H9 (cell line): ENCODE measurements at places on chromosomes 12 and 14. TPM values are rescaled to one million over a fixed set of nuclear protein-coding genes. Genes with fewer than 3 reads are reported as not detected.

DNA sequence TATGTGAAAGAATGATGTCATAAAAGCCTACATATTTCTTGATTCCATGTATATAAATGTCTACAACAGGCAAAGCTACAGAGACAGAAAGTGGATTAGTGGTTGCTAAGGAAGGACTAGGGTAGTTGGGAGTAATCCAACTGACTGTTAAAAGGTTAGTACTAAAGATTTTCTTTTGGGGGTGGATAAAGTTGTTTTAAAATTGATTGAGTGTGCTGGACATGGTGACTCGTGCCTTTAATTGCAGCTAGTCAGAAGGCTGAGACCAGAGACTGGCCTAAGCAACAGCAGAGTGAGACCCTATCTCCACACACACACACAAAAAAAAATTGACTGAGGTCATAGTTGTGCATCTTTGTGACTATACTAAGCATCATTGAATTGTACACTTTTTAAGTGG, 234.3 kb downstream of the C12orf50 start:
- no peak for DNase-seq

Gene ERP27
- total RNA-seq = not detected in 2 replicates

- no peak for DNase-seq
Measured at GRCh38 chr12:124920353-124920935, 6.0 kb upstream of the UBC start.

- DNase-seq = no peak
Measured at GRCh38 chr14:63483315-63483714, 59.9 kb downstream of the PPP2R5E start.

DNA sequence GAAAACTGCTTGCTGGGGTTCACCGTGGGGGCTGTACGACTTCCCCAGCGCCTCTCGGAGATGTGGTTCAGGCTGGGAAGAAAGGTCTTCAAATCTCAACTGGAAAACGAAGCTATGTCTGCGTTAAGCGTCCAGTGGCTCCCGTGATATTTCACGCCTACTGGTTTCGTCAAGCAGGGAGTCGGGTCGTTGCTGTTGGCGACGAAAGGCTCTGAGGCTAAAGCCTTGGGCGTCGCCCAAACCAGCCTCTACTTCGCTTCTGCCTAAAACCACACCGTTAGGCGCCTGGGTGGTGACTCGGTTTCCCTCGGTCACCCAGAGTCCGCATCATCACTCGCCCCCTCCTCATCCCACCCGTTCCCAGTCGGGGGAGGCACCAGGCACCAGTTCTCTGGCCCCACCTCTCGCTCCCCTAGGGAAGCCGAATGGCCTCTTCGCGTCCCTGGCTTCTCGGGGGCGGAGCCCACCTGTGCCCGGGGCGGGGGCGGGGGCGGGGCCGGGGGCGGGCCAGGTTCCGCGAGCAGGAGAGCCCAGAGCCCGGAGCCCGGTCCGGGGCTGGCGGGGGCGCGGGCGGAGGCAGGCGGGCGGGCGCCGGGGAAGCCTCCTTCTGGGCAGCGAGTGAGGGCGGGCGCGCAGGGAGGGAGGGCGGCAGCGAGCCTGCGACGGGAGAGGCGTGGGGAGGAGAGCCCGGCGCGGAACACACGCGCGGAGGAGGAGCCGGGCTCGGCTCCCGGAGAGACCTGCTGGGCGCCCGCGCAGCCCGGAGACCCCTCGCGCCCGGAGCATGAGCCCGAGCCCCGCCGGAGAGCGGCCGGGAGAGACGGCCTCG, at the start of gene B4GALNT3:
Gene B4GALNT3 (plus strand): TSS at position 510 of the 829 bp plus-strand sequence. CDS start 438 bp downstream, outside the sequence.
- peak; percentile 92 for DNase-seq

Gene ATP2B1
- 20.6 and 23.4 TPM in 2 replicates for total RNA-seq

DNA sequence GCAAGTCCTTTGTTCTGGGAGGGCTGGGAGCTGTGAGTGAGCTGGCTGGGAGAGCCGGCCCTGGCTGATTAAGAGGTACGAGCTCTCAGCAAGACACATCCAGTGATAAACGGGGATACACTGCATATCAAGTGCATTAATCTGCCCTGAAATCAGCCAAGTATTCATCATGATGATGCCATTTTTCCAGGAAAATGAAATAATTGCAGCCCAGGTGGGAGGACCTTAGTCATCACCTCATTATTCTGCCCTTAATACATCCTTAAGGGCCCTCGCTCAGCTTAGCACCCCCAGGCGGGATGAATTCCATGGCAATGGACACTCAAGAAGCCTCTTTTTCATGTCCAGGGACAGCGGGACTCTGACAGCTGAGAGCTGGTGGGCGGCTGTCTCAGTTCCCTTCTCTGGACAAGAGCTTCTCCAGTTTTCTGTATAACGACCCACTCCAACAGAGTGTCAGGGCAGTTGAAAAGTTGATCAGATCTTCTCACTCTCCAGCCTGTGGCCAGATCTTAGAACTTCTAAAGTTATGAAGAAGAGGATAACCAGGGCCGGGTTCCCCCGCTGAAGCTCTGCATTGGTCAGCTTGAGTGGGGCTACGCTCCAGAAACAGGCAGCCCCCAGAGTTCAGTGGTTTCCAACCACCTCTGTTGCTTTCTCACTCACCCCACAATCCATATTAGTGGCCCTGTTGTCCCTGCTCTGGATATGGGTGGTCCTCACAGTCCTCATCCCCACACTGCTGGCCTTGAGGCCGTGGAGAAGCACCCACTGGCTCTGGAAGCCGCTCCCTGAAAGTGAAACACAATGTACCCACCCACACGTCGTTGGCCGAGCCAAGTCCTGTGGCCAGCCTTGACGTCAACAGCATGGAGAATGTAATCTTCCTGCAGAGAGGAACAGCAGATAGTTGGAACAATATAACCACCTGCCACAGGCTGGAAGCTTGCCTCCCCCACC, 306.2 kb upstream of the DIO3 start:
- no peak for DNase-seq

- DNase-seq = no peak
Measured at GRCh38 chr12:60415351-60415750, 819.5 kb downstream of the SLC16A7 start.

Gene LRRC43
- total RNA-seq = 0.46 and 0.53 TPM in 2 replicates

- no peak for DNase-seq
Measured at GRCh38 chr14:94542811-94543440, 18.3 kb upstream of the SERPINA4 start.

- no peak for DNase-seq
Measured at GRCh38 chr14:40762685-40763084, 844.0 kb upstream of the LRFN5 start.

DNA sequence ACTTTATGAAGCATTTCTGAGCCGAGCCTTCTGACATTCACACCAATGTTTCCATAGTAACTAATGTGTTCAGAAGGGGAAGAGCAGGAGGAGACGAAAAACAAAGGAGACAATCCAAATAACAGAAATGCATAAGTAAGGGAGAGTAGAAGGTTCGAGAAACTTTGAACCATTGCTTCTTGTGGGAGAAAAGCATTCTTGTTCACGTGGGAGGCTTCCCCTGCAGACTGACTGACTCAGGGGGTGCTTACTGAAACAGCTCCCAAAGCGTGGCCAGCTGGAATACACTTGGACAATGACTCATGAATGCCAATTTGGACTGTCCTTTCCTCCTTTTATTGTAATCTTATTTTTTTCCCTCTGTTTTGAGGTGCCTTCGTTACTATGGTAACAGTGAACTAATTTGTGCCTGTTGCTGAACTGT, 73.9 kb downstream of the NEDD1 start:
- no peak for DNase-seq

DNA sequence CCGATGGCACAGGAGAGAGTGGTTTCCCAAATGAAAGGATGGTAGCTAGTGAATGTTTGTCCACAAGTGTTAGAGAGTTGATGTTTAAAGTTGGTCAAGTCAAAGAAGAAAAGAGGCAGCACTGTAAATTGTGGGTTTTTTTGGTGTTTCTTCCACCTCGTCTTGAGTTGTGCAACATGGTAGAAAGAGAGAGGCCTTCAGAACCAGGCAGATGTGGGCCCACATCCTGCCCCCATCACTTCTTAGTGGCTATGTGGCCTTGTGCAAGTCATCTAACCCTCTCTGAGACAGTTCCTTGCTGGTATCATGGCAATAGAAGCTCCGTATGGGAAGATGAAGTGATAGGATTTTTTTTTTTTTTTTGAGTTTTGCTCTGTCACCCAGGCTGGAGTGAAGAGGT, 60.8 kb downstream of the NDUFA12 start:
- no peak for DNase-seq

- DNase-seq = no peak
Measured at GRCh38 chr12:53600490-53601295, 25.5 kb downstream of the ATF7 start.

Gene AVPR1A
- total RNA-seq = 0.13 and 0.22 TPM in 2 replicates

GRCh38 chr12:88562846-88563582, 17.3 kb downstream of the KITLG start:
- no peak for DNase-seq

DNA sequence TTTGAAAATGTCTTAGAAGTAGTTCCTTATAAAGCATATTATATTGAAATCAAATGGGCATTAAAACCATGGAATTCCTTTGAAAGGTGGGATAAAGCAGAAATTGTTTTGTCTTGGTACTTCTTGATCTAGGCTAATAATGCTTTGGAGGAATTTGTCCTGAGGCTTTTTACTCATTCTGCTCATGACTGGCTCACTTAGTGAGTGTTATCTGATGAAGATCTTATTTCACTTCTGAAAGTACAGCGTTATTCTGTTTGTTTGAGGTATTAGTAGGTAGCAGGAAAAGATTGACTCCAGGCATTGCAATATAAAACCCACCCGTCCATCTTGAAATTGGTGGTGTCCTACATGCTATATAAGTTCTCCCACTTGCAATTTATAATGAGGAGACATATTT, 5.5 kb downstream of the C12orf71 start:
- DNase-seq = no peak

DNA sequence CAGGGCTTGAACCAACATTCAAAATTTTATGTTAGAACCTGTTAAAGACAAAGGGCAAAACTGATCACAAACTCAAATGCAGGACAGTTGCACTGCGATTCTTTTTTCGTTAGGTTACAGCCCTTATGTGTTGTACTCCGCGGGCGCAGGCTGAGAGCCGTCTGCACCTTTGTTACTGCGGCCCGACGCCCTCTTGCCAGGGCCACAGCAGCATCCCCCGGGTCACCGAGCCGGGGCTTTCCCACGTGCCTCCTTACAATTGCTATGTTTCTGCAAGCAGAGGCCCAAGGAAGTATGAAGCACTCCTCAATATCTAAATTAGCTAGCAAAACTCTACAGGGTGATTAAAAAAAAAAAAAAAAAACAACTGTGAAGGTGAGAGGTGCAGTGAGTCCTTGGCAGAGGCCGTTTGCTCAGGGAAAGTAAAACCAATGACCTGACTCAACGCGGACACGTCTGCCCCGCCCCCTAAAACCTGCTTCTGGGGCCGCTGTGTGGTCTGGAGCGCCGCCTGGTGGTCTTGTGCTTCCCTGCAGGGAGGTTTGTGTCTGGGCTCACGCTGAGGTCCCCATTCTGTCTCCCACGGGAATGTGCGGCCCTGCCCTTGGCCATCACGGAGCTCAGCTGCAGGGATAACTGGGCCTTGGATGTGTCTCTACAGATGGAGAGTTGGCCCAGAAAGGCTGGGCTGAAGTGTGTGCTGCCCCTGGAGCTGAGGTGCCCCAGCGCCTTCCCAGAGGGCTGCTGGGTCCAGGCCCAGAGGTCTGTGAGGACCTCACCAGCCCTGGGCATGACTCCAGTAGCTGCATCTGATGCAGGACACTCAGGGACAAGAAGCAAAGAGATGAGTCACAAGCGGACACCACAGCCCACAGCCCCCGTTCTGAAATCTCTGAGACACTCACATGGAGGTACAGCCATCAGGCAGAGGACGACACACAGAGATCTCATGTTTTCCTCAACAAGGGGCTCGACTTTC, 418.5 kb downstream of the TMEM121 start:
- DNase-seq = no peak

- DNase-seq = no peak
Measured at GRCh38 chr14:49733836-49734235, 34.1 kb upstream of the KLHDC2 start.

Gene LBHD2
- total RNA-seq = not detected in 2 replicates

GRCh38 chr14:46323404-46323762, 328.2 kb downstream of the RPL10L start:
- DNase-seq = no peak

GRCh38 chr12:109088818-109089217, 4.5 kb downstream of the ALKBH2 start:
- no peak for DNase-seq

- DNase-seq = no peak
Measured at GRCh38 chr12:102095677-102096263, 24.1 kb downstream of the NUP37 start.
